Left renal pelvis (tissue), 4 donors: ENCODE measurements at places on chromosomes 1 and 21. TPM values are rescaled to one million over a fixed set of nuclear protein-coding genes. Genes with fewer than 3 reads are reported as not detected.

LRRC8D gene
- 40.5 TPM for polyA plus RNA-seq

DNA sequence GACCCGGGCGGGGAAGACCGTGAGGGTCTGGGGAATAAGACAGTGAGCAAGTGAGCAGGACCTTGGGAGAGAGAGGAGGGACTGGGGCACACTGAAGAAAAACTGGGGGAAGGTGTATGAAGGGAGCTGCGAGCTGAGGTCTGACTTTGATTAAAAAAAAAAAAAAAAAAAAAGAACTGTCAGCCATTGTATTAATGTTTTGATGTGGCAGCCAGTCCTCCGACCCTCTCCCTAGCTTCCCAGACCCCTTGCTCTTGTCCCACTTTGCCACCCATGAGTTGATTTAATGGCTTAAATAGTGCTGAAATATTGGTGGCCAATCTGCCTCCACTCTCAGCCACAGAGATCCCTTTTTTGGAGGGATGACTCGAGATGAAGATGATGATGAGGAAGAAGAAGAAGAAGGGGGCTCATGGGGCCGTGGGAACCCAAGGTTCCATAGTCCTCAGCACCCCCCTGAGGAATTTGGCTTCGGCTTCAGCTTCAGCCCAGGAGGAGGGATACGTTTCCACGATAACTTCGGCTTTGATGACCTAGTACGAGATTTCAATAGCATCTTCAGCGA lies 652 bp downstream of the HAX1 start:
- no peak for DNase-seq

PTPRC gene
- polyA plus RNA-seq: 6.5 TPM

DNA sequence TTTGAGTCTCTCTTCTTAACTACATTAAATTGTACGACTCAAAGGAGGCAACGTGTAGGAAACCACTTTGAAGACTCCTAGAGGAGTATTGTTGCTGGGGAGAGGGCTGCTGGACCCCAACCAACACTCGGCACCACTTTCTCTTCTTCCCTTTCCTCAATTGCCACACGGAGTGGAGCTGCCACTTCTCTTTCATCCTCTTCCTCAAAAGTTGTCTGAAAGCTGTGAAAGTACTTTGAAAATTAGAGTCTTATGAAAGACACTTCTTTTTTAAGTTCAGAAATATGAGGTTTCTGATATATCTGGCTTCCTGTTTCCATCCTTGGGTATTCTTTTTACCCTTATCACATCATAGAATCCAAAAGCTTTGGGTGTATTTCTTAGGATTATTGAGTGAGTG lies 59.5 kb downstream of the MRPS6 start:
- DNase-seq: no peak

GRCh38 chr1:9822897-9823692 lies 670 bp downstream of the CLSTN1 start:
- DNase-seq: no peak

DNA sequence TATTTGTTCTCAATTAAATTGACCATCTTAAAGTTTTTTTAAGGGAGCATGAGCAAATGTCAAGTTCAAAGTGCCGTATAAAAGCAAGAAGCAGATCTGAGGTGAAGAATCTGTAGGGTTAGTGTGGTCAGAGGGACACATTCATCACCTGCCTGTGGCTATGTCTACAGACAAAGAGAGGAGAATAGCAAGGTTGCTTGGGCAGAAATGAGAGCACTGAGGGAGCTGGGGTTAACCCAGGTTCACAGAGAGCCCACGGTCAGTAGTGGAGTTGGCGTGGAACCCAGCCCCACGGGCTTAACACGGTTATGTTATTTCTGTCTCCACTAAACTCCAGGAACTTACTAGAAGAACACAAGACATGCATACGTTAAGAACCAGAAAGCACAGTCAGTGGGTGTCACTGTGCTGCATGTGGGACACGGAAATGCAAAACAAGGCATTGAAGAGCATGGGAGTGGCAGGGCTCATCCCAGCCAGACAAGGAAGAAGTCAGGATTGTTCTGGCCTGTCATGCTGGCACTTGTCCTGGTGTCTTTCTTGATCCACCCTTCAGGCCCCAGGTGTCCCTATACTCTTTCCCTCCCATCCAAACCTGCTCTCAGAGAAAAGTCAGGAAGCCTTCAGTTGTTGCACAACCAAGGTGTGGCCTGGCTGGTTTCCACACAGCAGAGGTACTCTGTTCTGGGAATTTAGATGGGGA lies 95.5 kb upstream of the IVNS1ABP start:
- no peak for DNase-seq
